Hypothalamus (tissue), 51 donors: ENCODE measurements at places on chromosomes 5 and 9.

- DNase-seq: no peak
Observed at GRCh38 chr5:76445063-76445462, 42.0 kb downstream of the IQGAP2 start.

DNA sequence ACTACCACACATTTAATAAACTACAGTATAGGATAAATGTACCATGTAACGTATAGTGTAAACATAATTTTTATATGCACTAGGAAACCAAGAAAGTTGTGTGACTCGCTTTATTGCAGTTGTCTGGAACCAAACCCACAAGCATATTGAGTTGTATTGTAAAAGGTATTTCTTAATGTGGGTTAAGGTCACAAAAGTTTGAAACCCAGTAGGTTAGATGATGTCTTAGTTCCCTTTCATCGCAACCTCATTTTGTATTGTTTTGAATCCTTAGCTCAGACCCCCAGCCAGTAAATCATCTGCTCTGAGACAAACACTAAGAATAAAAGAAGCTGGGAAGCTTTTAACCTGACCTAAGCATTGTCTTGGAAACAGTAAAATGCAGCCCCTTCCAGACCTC, 79.1 kb downstream of the TRIO start:
- DNase-seq: no peak

- DNase-seq: peak; percentile 74
Observed at GRCh38 chr9:97983589-97984187, 547 bp downstream of the ANP32B start.

- DNase-seq: no peak
Observed at GRCh38 chr5:14110196-14110595, 32.9 kb upstream of the TRIO start.

DNA sequence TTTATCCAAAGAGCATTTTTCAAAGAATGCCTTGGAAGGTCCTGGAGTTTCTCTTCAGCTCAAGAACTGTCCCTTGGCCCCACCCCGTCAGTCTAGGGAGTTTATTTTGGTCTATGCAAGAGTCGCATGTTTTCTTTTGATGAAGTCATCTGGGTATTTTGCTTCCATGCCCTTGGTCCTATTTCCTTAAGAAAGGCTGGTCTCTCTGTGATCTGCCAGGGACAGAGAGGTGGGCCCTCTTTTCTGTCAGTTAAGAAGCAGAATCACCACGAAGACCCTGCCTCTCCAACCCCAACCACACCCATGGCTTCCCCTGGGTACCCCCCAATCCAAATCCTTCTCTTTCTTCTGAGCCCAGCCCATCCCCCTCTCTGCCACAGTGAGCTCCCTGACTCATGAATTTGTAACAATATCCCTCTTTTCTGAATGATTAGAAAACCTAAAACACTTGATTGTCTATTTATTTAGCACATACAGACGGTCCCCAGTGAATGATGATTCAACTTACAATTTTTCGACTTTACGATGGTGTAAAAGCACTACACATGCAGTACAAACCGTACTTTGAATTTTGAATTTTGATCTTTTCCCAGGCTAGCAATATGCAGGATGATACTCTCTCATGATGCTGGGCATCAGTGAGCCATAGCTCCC, 163.5 kb upstream of the ADRA1B start:
- no peak for DNase-seq

GRCh38 chr5:169789417-169789940, 152.4 kb downstream of the DOCK2 start:
- DNase-seq: no peak

GRCh38 chr5:171223927-171224326, 85.1 kb upstream of the TLX3 start:
- no peak for DNase-seq
